GM12878 (cell line): ENCODE measurements at places on chromosomes 7 and 10.

DNA sequence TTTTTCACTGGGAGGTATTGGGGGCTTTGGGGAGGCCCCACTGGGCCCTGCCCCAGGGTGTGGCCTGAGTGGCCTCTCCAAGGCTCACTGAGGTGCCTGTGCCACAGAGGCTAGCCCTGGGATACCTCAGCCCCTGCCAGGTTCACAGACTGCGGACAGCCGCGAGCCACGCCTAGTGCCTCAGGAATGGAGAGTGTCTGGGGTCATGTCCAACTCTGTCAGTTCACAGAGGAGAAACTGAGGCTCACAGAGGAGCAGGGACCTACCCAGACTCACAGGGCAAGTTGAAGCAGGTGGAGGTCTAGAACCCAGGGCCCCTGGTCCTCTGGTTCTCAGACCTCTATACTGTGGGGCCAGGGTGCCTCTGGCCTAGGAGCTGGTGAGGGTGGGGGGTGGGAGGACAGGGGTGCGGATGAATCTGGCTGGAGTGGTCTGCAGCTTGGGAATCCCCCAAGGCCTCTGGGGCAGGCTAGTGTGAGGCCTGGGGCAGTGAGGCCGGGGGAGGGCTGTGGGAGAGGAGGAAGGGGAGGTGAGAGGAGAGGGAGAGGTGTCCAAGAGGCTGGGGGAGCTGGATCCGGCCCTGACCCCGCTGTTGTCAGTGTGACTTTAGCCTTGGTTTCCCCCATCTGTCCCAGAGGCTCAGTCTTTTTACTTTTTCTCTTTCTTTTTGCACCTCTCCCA lies 20.0 kb downstream of the NEURL1 start:
- DNase-seq = no peak

DNA sequence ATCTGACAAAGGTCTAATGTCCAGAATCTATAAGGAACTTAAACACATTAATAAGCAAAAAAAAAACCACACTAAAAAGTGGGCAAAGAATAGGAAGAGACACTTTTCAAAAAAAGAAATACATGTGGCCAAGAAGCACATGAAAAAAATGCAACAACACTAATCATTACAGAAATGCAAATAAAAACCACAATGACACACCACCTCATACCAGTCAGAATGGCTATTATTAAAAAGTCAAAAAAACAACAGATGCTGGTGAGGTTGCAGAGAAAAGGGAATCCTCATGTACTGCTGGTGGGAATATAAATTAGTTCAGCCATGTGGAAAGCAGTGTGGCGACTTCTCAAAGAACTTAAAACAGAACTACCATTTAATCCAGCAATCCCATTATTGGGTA lies 119.0 kb downstream of the LMBR1 start:
- no peak for DNase-seq

DNA sequence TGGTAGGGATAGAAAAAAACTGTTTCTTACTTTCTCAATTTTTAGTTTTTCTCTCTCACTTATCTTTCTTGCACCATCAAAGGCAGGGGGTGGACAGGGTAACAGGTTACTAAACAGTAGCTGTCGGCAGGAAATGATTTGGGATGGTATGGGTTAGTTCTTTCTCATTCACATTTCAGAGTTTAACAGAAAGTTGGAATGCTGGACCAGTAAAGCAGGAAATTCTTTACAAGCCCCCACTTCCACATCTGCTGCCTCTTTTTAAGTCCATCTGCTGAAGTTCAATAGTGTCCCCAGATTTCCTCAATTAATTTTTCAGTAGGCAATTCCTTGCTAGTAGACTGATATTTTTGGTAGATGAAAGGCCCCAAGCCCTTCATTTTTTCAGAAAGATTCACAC lies 23.3 kb downstream of the TWIST1 start:
- no peak for DNase-seq

DNA sequence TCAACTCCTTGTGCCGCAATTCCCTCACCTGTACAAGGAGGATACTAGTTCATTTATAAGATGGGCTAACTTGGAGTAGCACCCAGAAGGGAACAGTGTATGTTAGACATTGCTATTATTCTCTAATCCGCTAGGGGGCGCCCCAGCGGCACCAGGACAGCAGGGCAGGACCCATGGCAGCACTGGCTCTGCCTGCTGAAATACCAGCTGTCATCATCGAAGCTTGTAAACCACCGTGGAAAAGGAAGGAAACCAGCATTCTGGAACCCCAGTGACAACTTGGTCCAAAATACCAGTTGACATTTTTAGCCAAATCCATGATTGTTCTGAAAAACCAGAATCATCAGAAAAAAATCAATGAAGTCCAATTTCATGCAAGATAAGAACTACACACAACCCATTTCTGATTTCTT lies 134.4 kb downstream of the ITGA8 start:
- no peak for DNase-seq

DNA sequence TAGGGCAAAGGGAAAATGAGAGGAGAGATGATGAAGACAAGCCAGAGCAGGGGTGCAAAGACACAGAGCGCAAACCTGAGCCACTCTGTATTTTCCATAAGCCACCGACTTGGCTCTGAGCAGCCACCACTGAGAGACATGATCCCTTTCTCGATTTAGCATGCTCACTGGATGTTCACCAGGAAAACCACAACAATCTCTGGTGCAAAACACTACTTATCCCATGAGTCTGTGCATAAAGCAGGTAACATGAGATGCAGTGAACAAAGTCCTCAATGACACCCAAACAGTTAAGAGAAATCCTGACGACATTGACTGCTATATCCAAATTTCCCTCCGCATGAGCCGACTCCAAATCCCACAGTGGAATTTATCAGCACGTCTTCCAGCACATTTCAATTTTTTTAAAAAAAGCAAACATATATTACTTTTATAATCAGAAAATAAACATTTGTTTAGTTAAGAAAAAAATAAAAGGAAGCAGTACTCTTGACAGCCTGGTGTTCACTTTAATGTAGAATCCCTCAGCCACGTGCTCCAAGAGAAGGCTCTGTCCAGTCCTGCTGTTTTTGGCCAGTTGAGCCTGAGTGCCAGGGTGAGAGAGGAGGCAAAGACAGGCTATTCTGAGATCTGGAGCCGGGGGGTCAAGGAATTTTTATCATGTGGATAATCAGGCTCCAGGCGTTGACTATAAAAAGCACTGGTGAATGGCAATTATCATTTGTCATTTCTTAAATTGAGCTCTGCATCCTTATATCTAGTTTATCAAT lies 238.4 kb downstream of the KCNMA1 start:
- no peak for DNase-seq

DNA sequence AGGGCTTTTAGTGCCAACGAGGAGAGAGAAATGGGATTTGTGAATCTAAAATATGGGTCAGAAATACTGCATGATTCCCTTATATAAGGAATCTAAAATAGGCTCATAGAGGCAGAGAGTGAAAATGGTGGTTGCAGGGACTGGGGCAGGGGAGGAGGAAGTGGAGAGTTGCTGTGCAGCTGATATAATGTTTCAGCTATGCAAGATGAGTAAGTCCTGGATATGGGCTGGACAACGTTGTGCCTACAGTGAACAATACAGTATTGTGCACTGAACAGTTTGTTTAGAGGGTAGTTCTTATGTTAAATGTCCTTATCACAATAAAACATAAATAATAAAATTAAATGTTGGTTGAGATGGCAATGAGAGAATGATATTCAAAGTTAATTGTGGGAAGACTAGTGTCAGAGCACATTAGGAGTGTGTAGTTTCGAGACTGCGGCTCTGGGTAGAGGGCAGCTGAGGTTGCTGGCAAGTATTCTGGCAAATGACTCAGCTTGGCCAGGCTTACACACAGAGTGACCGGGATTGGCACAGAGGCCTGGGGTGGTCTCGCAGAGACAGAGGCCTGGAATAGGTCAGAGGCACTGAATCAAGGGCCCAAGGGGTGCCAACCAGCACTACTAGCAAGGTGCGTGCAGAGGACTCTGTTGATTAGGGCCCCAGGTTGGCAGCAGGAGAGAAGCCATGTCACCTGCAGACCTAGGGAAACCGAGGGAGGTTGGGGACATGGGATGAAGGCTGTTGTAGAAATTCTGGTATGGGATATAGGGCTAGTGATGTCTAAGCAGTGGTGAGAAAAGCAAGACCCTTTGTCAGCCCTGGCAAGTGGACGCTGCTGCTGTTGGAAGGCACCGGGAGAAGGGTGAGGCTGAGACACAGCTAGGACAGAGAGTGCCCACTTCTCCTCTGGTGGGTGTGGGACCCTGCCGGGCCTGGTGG lies 2.8 kb upstream of the DEPP1 start:
- no peak for DNase-seq

GRCh38 chr7:98192781-98193457 lies 18.3 kb upstream of the BHLHA15 start:
- DNase-seq = no peak

- DNase-seq = no peak
These were observed 59.3 kb upstream of the IGFBP3 start for GRCh38 chr7:45980181-45980905.

- no peak for DNase-seq
These were observed 54.9 kb downstream of the CLIP2 start for GRCh38 chr7:74344132-74344496.

DNA sequence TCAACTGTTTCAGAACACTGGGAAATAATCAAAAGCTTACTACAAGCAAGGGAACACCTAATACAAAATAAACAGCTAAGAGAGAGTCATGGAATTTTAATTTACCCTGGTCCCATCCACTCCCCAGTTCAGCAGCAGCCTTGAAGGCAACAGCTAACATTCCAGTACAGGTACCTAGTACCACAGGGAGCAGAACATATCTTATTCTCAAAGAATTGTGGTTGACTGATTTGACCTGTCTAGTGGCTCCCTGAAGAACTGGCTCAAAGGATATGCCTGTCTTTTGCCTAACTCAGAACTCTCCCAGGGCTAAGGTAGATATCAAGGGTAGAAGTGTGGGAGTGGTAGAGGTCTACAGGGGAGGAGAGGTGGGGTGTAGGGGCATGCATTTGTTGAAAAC lies 32.3 kb downstream of the SMURF1 start:
- no peak for DNase-seq

DNA sequence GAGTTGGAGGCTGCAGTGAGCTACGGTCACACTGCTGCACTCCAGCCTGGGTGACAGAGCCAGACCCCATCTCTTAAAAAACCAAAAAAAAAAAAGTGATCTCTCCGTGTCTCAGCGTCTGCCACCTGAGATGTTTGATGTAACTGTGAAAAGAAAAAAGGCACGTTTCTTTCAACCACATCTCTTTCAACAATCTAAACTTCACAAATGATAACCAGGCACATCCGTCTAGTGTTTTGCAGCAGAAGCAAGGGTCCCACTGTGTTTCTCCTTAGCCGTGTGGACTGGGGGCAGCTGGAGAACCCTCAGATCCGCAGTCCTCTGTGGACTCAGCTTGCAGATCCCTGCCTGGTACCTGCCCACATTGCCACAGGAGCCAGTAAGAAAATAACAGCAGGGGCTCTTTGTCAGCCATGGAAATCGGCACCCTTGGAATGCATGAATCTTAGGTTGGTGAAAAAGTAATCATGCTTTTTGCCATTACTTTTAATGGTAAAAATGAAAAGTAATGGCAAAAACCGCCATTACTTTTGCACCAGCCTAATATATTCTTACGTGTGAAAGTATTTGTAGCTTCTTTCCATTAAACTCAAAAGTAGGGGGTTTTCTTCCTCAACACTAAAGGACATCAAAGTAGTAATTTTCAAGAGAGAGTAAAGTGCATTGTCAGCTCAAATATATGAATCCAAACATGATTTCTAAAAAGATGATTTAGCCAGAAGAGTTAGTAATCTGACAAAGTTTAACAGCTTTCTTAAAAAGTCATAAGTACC lies 276.5 kb downstream of the CCDC3 start:
- no peak for DNase-seq

DNA sequence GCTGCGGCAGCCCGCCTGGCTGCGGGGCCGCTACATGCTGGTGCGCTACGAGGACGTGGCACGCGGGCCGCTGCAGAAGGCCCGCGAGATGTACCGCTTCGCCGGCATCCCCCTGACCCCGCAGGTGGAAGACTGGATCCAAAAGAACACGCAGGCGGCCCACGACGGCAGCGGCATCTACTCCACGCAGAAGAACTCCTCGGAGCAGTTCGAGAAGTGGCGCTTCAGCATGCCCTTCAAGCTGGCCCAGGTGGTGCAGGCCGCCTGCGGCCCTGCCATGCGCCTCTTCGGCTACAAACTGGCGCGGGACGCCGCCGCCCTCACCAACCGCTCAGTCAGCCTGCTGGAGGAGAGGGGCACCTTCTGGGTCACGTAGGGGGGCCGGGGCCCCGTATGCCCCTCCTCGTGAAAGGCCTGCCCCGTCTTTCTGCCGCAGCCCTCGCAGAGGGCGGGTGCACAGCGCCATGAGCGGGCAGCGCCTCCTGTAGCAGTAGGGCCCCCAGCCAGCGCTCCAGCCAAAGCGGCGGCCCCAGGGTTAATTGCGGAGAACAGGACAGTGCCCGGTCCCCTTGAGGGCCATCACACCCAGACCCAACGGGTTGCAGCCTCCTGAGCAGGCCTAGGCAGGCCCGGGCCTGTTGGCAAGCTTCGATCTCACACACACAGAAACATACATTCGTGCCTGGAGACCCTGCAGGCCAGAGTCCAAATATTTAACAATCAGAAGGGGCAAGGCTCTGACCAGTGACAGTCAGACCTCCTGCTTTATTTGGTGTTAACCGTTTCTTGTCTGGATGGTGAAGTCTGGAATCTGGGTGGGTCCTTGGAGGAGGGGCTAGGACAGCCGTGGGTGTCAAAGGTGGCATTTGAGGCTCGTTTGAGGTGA lies 44.1 kb downstream of the CHST3 start:
- no peak for DNase-seq

DNA sequence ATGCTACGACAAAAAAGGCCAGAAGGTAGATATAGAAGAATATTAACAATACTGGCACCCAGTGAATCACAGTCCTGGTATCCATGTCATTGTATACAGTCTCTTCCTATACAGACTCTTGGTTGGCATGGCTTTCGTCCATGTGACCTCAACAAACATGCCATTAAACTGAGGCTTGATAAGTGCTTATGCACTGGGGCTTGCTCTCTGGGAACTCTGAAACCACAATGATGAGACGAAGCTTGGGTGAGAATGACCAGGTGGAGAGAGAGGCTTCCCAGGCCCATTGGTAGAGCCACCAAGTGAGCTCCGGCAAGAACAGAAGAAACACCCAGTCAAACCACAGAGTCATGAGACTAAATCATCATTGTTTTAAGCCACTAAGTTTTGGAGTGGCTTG lies 33.2 kb downstream of the PNPLA8 start:
- DNase-seq = no peak

- DNase-seq = no peak
These were observed 3.9 kb upstream of the MACC1 start for GRCh38 chr7:20220921-20221547.

DNA sequence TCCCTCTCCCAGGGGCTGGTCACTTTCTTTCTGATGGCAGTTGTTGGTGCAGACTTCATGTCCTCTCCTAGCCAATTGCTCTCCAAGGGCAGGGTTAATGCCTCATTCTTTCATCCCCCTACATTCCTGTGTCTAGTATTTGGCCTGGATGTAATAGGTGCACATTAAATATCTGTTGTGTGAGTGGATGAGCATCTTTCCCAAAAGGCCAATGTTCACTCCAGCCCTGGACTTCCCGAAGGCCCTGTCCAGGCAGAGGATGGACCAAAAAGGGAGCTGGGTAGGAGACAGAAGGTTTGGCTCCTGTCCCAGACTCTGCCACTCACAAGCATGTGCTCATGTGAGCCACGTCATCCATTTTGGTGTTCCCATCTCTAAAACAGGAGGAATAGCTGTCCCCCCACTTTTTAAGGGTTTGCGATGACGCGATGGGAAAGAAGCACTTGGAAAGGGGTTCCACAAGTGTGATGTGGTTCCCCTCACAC lies 47.5 kb downstream of the RGS10 start:
- DNase-seq = no peak
